ENCODE measurements at places on chromosomes 16 and 17.

DNA sequence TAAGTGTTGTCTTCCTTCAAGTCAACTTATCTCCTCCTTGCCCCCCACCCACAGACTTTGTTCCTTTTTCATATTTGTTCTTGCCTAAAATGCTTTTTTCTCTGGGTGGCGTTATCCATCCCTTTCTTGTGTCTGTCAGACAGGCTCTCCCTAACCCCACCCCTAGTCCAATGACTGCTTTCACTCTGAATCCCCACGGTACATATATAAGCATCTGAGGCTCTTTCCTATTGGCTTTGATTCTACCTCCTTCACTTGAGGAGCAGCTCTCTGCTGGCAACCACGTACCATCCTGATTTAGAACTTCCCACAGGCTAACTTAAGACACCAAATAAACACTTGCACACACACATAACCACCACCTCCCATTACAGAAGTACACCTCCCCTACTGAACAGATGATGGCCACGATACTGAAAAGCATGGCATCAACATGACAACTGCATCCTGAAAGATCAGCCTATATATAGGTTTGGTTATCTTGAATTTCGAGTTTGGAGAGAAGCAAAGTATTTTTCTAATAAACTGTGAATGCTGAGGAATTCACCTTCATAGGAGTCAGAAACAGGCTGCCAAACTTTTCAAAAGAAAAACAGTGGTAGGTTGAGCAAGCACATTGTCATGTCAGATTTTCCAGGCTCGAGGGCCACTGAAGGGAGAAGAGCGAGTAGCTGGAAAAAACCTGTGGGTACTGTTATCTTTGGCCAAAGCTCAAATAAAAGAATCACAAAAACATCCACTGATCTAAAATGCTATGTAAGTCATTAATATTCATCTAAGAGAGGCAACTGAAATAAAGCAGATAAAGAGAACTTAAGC is 24.3 kb downstream of the STAT3 start:
- no peak for DNase-seq

- no peak for DNase-seq
These were observed 70.0 kb upstream of the TNRC6C start for GRCh38 chr17:77888242-77889134.

DNA sequence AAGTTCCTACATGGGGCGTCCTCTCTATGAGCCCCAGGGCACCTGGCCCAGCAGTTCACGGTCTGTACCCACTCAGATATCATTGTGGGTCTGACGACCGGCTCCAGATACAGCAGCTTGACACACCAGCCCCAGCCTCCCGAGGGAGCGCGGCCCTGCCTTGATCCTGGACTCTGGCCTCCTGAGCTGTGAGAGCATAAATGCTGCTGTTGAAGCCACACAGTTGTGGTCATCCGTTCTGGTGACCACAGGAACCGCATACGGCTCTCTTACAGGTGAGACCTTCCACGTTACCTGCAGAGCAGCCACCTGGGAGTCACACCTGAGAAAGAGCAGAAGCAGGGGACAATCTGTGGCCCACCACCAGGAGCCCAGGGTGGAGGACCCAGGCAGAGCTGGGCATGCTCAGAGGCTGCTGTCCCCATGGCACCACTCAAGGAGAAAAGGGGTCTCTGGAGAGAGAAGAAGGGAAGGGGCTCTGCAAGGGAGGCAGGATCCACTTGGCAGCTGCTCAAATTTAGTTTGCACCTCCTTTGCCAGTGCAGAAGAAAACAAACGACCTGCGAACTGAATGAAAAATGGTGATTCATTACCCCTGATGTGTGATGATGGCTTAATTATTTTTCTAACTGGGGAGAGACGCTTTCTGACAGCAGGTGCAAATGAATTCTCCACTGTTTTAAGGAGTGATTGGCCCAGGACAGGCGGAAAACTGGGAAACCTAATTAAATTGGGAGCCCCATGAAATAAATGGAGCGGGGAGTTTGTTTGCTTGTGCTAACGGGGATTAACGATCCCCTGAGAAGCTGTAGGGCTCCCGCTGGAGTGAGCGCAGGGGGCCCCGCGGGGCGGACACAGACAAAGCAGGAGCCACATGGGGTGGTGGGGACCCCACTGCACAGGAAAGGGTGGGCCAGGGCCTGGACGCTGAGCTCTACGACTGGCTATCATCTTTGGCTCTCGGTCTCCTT is 208.9 kb downstream of the RBFOX3 start:
- no peak for DNase-seq

- DNase-seq = peak; percentile 98
These were observed at the start of gene ANTKMT for GRCh38 chr16:720990-721764. Gene ANTKMT (plus strand): TSS chr16:721146. CDS start chr16:721275, 129 bp downstream.
